Stimulated activated CD4-positive, alpha-beta T cell treated with anti-CD3 and anti-CD28 coated beads, Interleukin-15, amount 100 ng/mL, for 1 hour (primary cell): ENCODE measurements at places on chromosomes 16 and 17.

DNA sequence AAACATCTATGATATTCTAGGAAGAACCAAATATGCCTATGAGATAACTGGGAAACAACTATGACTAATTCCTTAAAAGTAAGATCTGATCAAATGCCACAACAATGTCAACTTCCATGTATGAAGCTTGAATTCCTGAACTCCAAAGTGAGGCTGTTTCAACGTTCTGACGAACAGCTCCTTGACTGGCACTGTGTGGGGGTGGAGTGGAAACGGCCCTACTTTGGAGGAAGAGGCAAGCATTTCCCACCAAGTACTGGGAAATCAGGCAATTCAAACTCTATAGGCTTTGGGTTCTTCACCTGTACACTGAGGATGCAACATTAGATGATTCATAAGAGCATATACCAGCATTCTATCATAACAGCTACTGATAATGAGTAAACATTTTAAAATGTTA is 187.2 kb downstream of the CDK5R1 start:
- DNase-seq: no peak

DNA sequence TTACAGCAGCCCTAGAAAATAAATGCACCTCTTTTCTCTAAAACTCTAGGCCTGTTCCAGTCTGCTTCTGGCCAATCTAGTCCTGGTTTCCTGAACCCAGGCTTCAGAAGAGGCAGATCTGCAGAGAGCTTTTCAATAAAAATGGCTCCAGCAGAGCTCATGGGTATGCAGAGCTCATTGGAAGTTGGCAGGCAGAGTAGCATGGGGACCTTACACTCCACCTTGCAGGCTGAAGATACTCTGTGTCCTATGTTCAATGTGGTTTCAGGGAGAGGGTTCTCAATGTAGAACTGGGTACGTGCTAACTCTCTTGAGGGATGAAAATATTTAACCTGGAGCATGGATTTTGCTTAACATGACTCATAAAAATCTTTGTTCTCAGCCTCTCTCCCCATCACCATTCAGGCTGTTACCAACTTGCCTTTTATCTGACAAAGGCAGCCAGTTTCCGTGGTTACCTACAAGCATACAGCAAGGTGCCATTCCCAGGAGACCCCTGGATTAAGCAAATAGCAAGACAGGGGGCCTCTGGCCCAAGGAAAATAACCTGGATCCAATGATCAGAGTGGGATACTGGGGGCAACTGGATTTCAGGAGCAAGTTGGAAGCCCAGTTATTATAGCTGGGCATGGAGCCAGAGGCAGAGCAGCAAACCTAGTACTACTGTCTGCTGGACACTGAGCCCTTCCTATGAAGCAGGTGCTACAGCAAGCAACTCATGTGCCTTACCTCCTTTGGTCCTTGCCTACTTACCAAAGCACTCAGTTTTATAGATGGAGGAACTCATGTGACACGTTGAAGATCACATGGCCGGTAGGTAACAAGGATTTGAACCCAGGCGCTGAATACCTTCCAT is 98.2 kb upstream of the DHX40 start:
- DNase-seq: no peak

GRCh38 chr16:68917541-68917940 is 74.2 kb downstream of the TANGO6 start:
- DNase-seq: no peak

GRCh38 chr17:21042458-21043295 is at the start of gene USP22:
USP22 (minus strand) TSS chr17:21043011; CDS start chr17:21042835, 176 bp downstream.
- DNase-seq: no peak

DNA sequence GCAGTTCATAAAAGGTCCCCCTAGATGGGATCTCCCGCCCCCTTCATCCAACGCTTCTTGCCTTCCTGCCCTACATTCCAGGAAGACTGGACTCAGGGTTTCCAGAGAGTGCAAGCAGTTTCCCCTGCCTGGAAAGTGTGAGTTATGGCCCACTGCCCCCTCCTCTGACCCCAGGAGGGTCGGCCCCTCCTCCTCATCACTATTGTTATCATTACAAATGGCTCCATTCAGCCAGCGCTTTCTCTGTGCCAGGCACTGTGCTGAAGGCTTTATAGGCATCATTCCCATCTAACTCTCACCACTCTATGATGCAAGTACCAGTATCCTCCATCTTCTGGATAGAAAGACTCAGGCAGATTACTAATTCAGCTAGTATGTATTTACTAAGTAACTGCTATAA is 90.7 kb downstream of the USP31 start:
- DNase-seq: no peak

GRCh38 chr16:60484901-60485300 is 1551.3 kb downstream of the CDH8 start:
- DNase-seq: no peak

- DNase-seq: no peak
Measured at GRCh38 chr17:61394630-61395408, 4.8 kb upstream of the TBX2 start.

DNA sequence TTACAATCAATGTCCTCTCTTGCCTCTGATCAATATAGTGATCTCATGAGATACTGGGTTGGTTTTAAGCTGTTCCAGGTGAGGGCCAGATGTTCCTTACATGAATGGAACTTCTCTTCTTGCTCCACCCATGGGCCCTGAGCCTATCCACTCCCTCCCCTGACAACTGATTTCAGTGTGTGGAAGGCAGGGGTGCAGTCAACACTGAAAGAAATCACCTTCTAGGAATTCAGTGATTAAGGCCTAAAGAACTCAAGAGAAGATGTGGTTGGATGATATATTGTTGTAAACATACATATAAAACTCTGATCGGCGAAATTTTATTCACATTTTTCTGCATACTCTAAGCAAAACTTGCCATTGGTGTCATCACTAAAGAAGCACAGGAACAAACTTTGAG is 6.7 kb upstream of the GOSR2 start:
- DNase-seq: no peak

- no peak for DNase-seq
Measured at GRCh38 chr17:49252148-49252695, 21.6 kb upstream of the PHOSPHO1 start.

DNA sequence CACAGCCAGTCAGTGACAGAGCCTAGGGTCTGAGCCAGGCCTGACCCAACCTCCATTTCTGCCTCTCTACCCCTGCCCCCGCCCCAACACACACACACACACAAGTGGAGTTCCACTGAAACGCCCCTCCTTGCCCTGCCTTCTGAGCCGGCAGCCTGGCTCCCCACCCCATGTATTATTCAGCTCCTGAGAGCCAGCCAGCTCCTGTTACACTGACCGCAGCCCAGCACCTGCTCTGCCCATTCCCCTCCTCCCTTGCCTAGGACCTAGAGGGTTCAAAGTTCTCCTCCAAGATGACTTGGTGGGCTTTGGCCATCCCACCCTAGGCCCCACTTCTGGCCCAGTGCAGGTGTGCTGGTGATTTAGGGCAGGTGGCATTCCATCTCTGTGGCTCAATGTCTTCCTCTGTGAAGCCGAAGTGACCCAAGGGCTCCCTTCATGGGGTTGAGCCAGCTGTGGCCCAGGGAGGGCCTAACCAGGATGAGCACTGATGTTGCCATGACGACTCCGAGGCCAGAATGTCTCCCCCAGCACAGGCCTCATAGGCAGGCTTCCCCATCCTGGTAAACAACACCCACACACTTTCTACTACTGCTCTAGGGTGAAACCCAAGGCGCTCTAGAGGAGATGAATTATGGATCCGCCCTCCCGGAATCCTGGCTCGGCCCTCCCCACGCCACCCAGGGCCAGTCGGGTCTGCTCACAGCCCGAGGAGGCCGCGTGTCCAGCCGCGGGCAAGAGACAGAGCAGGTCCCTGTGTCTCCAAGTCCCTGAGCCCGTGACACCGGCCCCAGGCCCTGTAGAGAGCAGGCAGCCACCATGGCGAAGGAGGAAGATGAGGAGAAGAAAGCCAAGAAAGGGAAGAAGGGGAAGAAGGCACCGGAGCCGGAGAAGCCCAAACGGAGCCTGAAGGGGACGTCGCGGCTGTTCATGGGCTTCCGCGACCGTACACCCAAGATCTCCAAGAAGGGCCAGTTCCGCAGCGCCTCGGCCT is 9.7 kb downstream of the MYO15A start:
- DNase-seq: no peak

GRCh38 chr17:64580384-64581315 is 73.9 kb downstream of the CEP95 start:
- DNase-seq: no peak

DNA sequence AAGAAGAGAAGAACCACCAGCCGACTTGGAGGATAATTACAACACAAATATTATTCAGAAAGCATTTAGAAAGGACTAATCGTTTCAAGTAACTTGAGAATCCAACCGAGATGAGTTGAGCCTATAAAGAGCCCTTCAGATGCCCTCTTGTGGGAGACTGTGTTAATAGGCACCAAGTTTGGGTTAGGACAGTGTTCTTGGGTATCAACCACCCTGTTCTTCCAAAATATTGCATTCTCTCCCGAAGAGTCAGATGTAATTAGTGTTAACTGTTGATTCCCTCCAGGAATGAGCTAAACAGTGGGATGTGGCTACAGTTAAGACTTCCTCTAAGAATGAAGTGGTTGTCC is 87.8 kb upstream of the NOL11 start:
- no peak for DNase-seq

GRCh38 chr17:280216-280615 is 72.4 kb downstream of the RPH3AL start:
- DNase-seq: no peak

DNA sequence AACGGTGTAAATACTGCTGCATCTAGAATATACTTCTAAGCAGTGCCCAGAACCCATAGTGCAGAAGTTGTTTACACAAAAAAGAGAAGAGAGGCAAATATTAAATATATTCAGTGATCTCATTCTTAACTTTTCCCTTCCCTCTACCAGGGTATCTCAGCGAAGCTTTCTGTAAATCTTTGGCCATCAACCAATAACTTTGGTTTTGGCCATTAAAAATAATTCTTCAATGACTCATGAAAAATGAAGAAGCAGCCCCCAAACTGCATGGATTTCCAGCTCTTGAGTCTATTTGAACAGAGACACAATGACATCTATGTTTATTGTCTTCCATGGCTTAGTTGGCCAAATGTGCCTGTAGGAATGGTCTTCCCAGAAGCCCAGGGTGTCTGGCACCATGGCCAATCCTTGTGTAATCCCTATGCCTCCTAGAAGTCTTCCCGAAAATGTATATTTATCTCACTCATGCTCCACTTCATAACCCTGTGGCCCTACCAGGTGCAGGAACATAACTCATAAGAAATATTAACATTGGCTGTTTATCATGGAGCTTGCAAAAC is 646.6 kb downstream of the TOX3 start:
- no peak for DNase-seq

DNA sequence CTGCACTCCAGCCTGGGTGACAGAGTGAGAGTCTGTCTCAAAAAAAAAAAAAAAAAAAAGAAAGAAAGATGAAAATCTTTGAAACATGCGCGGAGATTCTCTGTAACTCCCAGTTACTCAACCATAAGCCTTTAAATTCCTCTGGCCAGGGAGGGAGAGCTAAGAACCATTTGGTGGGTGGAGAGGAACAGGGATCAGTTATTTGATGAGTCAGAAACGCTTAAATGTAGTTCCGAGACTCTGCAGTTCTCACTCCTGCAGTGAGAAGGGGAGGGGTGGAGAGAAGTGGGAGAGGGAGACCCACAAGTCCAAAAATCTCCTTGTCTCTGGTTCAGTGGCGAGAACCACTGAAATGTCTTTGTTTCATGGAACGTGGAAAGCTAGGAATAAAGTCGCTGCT is 266.7 kb downstream of the SOX9 start:
- DNase-seq: no peak

- DNase-seq: no peak
Measured at GRCh38 chr16:49168126-49168525, 113.5 kb downstream of the CBLN1 start.

GRCh38 chr16:26909623-26910022 is 157.1 kb upstream of the C16orf82 start:
- no peak for DNase-seq

DNA sequence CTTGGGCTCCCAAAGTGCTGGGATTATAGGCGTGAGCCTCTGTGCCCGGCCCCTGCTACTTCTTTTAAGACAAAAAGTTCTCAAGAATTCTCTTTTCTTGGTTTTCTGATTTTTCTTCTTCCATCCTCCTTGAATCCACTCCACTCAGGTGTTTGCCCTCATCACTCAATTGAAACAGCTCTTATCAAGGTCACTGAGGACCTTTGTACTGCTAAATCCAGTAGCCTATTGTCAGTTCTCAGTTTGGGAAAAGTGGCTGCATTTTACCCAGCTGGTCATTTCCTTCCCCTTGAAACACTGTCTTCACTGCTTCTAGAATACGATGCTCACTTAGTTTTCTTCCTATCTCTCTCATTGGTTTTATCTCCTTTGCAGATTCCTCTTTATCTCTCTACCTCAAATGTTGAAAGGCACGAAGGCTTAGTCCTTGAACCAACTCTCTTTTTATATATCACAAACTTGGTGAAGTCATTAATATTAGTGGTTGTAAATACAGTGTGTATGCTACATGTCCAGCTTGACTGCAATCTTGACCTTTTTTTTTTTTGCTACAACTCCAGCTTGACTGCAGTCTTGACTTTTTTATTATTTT is 29.8 kb downstream of the ZNRF1 start:
- DNase-seq: no peak

DNA sequence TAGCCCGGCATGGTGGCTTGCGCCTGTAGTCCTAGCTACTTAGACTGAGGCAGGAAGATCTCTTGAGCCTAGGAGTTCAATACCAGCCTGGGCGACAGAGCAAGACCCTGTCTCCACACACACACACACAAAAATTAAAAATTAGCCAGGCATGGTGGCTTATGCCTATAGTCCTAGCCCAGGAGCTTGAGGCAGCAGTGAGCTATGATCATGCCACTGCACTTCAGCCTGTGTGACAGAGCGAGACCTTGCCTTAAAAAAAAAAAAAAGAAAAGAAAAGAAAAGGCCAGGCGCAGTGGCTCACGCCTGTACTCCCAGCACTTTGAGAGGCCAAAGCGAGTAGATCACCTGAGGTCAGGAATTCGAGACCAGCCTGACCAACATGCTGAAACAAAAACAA is 23.9 kb downstream of the C17orf75 start:
- no peak for DNase-seq

DNA sequence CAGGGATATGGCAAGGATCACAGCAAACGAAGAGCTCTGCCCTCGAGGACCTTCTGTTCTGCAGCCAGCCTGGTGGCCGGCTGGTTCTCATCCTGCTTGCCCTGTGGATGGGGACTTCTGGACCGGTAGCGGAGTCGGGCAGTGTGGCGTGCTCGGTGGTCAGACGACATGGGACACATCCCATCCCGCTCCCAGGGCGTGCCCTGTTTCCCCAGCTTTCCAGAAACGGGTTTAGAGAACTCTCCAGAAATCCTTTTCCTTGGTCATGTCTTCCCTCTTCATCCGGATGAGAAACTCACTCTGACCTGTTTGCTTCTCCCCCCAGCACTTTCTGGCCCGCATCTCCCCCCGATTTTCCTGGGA is 115.8 kb downstream of the OR1D5 start:
- DNase-seq: no peak

- DNase-seq: no peak
Measured at GRCh38 chr16:5928476-5929065, 831.0 kb upstream of the EEF2KMT start.

DNA sequence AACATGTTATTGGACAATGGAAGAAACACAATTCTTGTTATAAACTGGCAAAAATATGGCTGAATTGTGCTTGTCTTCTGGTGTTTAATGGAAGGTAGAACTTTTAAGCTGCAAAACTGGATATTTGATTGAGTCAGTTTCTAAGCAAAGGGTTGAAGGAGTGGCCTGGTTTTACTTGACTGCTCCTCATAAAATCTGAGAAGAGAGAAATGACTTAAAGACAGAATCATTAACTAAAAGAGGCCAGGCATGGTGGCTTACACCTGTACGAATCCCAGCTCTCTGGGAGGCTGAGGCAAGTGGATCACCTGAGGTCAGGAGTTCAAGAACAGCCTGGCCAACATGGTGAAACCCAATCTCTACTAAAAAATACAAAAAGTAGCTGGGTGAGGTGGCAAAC is 770.7 kb downstream of the CDH11 start:
- DNase-seq: no peak
